ENCODE measurements at places on chromosomes 5 and 9. TPM values are rescaled to one million over a fixed set of nuclear protein-coding genes. Genes with fewer than 3 reads are reported as not detected.
A peak's percentile ranks its signal among the peaks of the same experiment; 100 is the strongest.

Gene MCIDAS
- not detected for total RNA-seq

Gene PRR16
- total RNA-seq: 4.4 TPM

Gene PCDHGA2
- 1.1 TPM for total RNA-seq

Gene SLC45A2
- not detected for total RNA-seq

Gene NUTM2F
- not detected for total RNA-seq

Gene HACD4
- total RNA-seq: 8.3 TPM

Gene CAAP1
- total RNA-seq: 20.6 TPM

Gene BTNL3
- 122 TPM for total RNA-seq

- DNase-seq: no peak
Observed at GRCh38 chr9:134992755-134993124, 75.0 kb upstream of the FCN1 start.

DNA sequence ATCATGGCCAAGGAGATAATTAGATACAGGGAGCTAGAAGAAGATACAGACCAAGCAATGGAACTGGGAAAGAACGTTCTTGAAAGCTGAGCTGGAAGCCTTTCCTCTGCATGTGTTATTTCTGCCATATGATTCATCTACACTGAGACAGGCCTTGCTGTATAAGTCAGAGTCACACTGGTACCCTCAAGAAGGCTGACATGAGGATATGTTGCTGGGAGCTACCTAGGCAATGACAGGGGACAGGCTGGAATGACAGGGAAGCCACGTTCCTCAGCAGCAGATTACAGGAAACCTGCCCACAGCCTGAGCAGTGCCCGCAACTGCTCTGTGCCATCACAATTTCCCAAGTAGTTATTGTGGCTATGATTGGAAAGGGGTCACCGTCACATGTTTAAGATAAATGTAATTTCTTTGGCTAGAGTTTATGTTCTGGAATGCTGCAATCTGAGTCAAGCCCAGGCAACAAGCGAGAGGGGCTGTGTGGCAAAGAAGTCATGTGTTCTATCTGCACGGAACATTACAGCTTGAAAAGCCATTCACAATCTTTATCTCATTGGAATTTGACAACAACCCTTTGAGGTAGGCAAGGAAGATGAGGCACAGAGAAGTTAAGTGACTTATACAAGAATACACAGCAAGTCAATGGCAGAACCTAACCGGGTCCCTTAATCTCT is 108.2 kb downstream of the TTLL11 start:
- DNase-seq: no peak

DNA sequence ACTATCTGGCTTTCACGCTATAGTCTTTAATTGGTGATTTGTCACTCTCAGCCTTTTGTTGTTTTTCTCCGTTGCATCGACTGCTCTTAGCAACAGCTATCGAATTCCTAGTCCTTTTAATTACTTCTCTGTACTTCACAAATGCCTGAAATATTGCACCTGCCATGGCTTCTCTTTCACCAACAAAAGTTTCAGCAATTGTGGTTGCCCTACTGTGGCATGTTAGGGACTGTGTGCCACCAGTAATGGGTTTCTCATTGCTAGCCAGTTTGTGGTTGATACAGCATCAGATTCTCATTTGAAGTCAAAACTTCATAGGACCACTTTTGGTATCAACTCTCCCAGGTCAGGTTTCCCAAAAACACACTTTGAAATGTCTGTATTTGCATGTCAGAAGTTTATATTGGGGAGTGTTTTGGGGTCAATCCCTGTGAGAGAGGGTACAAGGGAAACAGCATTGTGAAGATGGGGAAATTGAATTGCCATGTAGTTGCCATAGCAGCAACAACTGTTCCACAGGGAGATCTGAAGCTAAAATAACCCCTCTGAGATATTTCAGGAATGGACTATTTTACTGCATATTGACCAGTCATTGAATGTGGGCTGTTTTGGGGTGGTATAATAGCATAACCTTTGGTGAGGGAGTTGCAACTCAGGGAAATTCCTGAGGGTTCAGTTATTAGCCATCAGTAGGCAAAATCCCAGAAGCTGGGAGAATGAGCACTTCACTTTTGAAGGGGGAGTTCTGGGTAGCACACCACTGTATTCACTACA is 99.2 kb downstream of the WDR70 start:
- no peak for DNase-seq

- DNase-seq: no peak
Observed at GRCh38 chr9:107198718-107199117, 84.4 kb upstream of the RAD23B start.

- DNase-seq: no peak
Observed at GRCh38 chr9:71590362-71590761, 178.0 kb downstream of the CEMIP2 start.

DNA sequence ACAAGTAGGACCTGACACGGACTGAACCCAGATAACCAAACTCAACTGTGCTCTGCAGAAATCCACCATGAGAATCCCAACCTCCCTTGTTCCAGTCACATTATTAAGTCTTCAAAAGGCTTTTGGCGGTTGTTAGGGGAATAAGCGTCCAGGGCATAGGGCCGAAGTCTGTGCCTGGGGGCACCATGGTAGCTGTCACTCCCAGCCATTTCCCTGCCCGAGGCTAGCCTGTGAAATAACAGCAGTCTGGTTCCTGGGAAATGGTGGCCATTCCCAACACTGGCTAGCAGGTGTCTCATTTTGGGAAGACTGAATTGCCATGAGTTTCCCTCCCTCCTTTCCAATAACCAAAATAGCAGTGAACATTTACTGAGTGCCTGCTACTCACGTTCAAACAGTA is 122.2 kb downstream of the CRB2 start:
- peak; percentile 10 for DNase-seq

DNA sequence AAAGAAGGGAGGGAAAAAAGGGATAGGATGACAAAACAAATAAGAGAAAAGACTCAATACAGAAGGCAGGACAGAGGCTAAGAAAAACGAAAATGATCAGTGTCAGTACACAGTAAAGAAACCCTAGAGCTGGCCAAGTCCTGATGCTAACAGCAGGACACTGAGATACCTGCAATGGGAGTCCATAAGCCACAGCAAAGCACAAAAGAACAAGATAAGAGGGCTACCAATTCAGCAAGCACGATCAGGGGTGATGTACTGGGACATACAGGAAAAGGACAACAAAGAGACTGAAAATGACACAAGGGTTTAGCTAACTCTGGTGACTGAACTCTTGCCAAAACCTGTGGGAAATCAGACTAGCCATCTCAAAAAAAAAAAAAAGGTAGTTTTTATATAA is 1072.6 kb upstream of the COX7C start:
- DNase-seq: no peak

- DNase-seq: no peak
Observed at GRCh38 chr9:119838210-119838609, 469.0 kb upstream of the BRINP1 start.

DNA sequence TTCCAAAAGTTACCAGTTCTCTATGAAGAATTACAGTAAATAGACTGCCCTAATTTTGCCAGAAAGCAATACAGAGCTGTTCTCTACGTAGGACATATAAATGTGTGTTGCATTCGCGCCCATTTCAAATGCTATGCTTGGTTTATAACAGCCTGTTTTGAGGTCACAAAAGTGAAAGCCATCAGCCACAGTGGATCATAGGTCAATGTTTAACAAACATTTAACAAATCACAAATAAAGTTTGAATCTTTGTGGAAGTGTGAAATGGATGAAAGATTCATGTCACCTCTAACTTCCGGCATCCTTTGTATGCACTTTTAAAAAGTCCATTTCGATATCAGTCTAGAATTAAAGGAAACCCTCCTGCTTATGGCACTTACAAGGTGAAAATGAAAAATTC is 371.3 kb downstream of the GLIS3 start:
- DNase-seq: no peak

- no peak for DNase-seq
Observed at GRCh38 chr9:26244661-26245451, 566.6 kb upstream of the TUSC1 start.

DNA sequence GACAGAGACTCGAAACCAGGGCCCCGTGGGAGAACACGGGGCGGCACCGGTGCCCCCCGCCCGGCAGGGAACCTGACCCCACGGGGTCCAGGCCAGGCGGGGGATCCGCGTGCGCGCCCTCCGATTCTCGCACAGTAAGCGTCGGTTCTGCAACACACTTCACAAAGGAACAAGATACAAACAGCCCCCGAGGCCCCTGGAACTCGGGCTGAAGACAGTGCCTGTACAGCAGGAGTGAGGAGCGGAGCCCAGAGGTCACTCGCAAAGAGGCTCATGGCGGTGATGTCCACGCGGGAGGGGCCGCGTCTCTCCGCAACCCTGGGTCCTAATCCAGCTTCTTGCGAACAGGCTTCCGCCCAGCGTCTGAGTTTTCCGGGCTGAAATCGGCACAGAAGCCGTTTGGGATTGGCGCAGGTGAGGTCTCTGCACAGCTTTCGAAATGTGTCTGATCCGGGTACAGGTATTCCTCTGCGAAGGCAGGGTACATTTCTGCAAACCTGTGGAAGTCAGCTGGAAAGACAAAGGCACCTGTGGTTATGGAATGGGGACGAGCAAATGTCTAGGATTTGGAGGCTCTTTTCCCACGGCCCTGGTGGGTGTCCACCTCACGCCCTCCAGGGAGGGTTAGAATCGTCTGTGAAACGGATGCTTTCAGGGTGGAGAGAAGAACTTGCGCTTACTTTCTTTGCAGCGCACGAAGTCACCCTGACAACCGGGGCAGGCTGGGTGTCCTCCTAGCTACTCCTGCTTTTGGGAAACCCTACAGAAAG is 18.3 kb upstream of the SLC6A3 start:
- DNase-seq: peak; percentile 42

DNA sequence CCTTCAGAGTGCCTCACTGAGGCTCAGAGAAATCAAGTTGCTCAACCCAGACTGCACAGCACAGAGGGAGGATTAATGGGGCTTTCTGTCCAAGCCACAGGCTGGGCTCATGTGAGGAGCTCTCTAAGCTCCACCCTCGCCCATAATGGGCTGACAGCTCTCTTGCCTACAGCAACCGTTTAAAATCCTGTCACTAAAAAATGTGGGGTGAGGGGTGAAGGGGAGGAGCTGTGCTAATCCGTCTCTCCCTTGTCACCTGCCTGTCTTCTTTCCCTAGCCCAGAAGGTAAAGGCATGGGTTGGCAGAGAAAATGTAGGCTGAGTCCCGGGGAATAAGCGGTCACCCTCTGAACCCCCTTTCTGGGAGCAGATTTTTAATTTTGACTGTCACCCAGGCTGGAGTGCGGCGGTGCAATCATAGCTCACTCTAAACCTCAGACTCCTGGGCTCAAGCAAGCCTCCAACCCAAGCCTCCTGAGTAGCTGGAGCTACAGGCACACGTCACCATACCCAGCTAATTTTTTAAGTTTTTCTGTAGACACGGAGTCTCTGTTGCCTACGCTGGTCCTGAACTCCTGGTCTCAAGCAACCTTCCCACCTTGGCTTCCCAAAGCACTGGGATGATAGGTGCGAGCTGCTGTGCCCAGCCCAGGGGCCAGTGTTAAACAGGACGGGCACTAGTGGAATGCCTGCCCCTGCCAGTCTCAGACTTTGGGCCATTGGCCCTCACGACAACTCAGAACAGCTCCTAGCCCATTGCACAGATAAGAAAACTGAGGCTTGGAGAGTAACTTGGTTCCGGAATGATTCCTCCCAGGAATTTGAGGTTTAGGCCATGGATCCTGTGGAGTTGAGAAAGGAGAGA is 89.5 kb downstream of the LMX1B start:
- DNase-seq: peak; percentile 26

DNA sequence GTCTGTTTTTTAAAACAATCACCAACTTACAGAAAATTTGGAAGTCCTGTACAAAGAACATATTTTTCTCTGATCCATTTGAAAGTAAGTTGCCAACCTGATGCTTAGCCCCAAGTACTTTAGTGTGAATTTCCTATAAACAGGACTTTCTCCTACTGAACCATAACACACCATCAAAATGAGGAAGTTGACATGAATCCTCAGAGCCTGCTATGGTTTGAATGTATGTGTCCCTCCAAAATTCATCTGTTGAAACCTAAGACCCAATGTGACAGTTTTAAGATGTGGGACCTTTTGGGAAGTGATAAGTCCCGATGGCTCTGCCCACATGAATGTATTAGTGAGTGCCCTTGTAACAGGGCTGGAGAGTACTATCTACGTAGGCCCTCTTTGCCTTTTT is 6.4 kb upstream of the ACOT12 start:
- no peak for DNase-seq

DNA sequence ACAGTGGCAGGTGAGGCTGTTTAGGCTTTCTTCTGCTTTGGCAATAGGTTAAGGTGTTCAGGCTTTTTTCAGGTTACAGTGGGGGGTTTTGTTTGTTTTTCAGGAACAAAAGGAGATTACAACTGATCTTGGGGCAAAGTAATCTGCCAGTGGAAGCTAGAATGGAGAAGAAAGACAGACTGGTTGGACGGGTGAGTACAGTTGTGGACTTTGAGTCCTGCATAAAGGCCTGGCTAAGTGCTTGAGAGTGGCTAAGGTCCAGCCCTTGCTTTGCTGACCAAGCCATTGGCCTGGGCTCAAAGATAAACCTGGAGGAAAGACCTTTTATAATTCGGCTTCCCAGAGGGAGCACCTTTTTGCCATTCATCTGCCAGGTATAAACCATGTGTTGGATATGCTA is 63.1 kb downstream of the MTMR12 start:
- DNase-seq: no peak

- DNase-seq: no peak
Observed at GRCh38 chr9:88745276-88746001, 210.5 kb downstream of the NXNL2 start.

- no peak for DNase-seq
Observed at GRCh38 chr9:125960626-125961025, 213.5 kb downstream of the PBX3 start.

DNA sequence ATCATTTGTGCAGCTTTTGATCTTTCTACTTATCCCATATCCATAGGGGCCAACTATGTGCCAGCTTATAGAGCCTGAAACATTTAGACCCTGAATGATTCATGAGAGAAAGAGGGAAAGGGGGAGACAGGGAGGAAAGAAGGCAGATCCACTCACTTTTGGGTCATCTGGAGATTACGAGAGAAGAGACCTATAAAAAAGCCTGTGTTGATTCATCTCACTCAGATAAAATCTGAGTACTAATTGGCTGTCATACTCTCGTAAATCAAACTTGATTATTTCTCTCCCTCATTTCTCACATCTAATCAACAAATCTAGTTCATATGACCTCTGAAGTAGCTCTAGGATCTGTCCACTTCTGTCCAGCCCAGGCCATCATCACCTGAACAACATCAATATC is 137.1 kb downstream of the ARL15 start:
- DNase-seq: no peak

DNA sequence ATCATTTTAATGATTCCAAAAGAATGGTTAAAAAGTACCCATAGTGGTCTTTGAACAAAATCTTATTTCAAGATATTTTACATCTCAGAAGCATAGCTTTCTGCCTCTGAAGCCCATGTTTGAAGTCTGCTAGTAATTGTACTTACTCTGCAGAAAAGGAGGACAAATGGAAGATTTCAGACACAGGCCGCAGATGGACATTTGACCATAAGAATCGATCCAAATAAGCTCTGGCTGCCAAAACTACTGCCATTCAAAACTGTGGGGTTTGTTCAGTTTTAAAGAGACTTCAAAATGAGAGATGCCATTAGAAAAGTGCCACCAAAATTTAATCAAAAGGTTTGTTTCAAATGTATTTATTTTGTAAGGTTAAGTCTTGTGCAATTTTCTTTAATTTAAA is 306.7 kb downstream of the DTWD2 start:
- DNase-seq: no peak
